ENCODE measurements at places on chromosomes 12 and 14.
A peak's percentile ranks its signal among the peaks of the same experiment; 100 is the strongest.

DNA sequence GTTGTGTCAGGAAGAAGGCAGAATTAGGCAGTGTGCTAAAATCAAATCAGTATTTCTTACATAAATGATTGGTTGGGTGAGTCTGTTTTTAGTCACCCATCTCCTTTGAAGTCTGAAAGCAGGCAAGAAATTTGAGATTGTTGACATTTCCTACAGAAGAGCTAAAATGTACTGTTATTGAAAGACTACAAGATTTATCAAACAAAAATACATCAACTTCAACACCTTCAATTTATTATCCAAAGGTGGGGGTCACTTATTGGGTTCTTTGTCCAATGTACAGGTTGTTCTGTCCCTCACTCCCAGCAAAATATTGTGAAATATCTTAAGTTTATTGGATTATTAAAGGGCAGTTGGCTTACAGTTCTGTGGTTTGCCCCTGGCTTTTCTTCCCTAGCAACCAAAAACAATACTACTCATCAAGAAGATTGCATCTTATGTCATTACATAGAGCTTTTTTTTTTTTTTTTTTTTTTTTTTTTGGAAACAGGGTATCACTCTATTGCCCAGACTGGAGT is 20.6 kb upstream of the PKP2 start:
- peak; percentile 24 for DNase-seq

DNA sequence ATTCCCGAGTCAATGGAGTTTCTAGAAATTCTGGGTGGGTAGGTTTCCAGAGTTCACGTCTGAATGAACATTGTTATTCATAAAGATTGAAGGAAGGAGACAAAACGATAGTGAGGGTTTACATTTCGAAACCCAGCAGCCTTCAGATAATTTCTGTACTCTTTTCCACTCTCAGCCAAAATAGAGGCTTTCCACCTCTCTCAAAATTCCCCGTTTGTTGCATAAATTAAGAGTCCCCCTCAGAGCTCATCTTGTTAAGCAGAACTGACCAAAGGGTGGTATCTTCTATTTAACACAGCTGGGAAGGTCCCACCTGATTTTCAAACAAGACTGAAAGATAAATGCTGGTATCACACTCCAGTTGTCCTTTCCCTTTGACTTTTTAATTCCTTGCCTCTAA is 21.5 kb upstream of the YARS2 start:
- no peak for DNase-seq

DNA sequence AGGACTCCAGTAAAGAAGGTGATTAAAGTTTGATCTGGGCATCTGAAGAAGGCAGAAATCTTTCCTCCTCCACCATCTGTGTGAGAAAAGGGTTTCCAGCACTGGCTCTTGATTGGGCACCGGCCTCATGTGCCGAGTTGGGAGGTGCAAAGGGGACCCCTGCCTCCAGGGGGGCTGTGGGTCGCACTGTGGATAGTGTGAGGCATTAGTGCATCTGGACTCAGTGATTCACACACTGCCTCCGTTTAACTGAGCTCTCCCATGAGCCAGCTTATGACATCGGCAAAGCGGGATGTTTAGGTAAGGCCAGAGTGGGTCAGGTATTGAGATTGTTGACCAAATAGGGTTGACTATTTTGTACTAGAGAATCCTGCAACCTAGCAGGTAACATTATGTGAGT is 8.9 kb downstream of the C1S start:
- DNase-seq: no peak

DNA sequence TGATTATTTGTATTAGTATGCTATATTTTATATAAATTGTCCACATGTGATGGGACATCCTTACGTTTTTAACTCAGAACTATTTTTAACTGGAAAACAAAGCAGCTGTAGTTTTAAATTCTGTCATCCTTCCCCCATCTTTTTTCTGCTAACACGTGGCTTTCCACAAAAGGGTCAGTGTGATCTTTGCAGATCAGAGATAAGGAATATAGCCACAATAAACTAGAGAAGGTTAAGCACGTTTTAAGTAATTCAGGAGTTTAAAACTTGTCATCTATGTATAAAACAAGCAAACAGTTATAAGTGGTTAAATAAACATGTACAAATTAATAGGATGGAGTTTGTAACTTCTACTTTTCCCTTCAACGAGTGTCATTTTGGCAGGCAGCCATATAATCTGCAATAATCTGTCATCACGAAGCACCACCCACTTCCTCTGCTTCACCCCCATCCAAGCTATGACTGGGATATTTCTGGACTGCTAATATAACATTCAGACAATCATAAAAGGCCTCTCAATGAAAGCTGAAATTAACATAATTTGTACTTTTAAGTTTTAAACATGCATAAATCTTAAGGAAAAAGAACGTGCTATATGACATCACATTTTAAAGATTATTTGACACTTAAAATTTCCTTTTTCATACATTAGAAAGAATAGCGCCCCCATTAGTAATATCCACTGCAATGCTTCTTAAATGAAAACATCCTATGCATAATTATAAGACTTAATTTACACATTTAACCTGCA is 15.3 kb downstream of the TAOK3 start:
- DNase-seq: no peak

- DNase-seq: no peak
These were observed 471.7 kb upstream of the SYT1 start for GRCh38 chr12:78392918-78393317.

DNA sequence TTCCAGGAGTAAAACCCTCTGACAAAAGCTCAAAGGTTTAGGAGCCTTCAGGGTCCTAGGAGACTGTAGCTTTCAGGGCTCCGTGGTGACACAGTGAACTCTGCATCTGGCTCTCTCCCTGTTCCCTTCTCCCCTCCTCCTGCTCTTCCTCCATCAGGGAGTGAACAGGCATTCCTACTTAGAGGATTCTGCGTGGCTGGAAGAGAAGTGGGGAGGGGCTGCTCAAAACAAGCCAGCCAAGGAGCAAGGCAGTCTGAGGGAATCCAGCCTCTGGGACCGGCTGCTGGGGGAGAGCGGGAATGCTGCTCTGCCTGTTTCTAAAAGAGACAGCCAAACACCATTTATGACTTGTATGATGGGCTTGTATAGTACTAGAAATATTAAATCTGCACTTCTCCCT is 49.5 kb downstream of the RBMS2 start:
- no peak for DNase-seq
